SJSA1 (cell line): ENCODE measurements at places on chromosomes 12 and 14. TPM values are rescaled to one million over a fixed set of nuclear protein-coding genes. Genes with fewer than 3 reads are reported as not detected.
A peak's percentile ranks its signal among the peaks of the same experiment; 100 is the strongest.

ENDOU gene
- not detected in 2 replicates for total RNA-seq

IFI27 gene
- total RNA-seq, result 267 and 474 TPM in 2 replicates

DNA sequence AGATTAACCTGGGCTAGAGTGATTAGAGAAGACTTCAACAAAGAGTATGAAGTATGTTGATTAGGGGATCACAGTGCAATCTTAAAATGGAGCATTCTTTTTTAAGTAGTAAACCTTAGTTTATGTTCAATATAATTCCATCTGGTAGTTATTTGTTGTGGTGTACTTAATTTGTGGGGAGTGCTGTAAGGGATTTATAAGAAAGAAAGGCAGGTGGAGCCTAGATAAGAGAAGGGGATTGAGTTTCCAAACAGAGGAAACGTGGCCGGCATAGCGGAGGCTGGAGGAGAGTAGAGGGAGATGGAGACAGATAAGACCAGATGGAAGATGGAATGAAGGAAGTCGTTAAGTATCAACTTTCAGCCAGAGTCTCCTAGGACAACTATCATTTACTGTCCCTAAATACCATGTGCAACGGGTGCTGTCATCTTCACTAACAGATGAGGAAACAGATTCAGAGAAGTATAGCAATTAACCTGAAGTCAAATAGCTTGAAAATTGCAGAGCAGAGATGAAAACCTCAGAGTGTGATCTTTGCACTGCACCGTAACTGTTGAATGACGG lies 38.1 kb downstream of the GOLGA5 start:
- peaks cover 57% of the 10 kb centered on the region for H3K36me3 ChIP-seq
- no peaks in the 10 kb centered on the region for H3K4me1 ChIP-seq
- H3K27me3 ChIP-seq, result no peaks in the 10 kb centered on the region
- H3K4me3 ChIP-seq, result no peak overlapping the region
- H3K27ac ChIP-seq, result no peak overlapping the region

PMEL gene
- total RNA-seq, result 0.34 TPM in 1 of 2 replicates, not detected in the other

DNA sequence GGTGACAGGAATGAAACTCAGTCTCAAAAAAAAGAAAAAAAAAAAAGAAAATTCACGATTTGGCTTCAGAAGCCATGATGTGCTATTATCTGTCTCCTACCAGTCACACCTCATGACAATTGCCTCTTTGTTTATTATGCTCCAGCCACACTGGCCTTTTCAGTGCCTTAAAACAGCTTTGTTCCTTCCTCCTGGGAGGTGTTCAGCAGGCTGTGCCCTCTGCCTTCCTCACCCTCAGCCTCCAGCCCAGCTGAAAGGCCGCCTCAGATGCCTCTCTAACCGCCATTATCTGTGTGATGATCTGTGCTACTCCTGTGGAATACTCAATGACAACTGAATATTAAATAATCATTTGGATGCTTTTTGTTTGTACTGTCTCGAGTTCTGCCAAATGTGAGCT lies 8.6 kb upstream of the ARPC3 start:
- H3K27me3 ChIP-seq, result no peaks in the 10 kb centered on the region
- H3K27ac ChIP-seq, result no peak overlapping the region
- DNase-seq, result no peak
- H3K36me3 ChIP-seq, result peaks cover 26% of the 10 kb centered on the region

GRCh38 chr12:52522346-52523011 lies 2.3 kb upstream of the KRT5 start:
- H3K4me1 ChIP-seq, result no peaks in the 10 kb centered on the region
- no peak overlapping the region for H3K4me3 ChIP-seq
- H3K27me3 ChIP-seq, result peaks cover 4% of the 10 kb centered on the region; the same call in 1 of the 2 replicates
- H3K27ac ChIP-seq, result no peak overlapping the region
- H3K36me3 ChIP-seq, result no peaks in the 10 kb centered on the region

PLXNC1 gene
- total RNA-seq, result 2.6 and 4.4 TPM in 2 replicates

PLCZ1 gene
- not detected in 2 replicates for total RNA-seq

DNA sequence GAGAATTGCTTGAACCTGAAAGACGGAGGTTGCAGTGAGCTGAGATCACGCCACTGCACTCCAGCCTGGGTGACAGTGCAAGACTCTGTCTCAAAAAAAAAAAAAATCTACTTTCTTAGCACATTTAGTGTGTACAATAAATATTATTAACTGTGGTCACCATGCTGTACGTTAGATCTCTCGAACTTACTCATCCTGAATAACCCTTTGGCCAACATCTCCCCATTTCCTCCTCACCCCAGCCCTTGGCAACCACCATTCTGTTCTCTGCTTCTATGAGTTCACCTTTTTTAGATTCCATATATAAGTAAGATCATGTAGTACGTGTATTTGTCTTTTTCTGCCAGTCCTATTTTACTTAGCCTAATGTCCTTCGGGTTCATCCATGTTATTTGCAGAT lies 13.4 kb downstream of the FUT8 start:
- 0 out of 2 replicates have a peak, but pooled peaks cover 2% of the 10 kb centered on the region for H3K36me3 ChIP-seq
- no peak overlapping the region for H3K27ac ChIP-seq
- peaks cover 10% of the 10 kb centered on the region for H3K4me1 ChIP-seq
- H3K4me3 ChIP-seq, result no peak overlapping the region
- no peaks in the 10 kb centered on the region for H3K27me3 ChIP-seq

GRCh38 chr12:122799641-122800243 lies 25.4 kb downstream of the CCDC62 start:
- no peak overlapping the region for H3K27ac ChIP-seq
- DNase-seq, result no peak
- H3K4me1 ChIP-seq, result no peaks in the 10 kb centered on the region
- H3K27me3 ChIP-seq, result no peaks in the 10 kb centered on the region
- no peaks in the 10 kb centered on the region for H3K36me3 ChIP-seq

- H3K36me3 ChIP-seq, result no peaks in the 10 kb centered on the region
- no peak overlapping the region for H3K4me3 ChIP-seq
- H3K4me1 ChIP-seq, result no peaks in the 10 kb centered on the region
- H3K27me3 ChIP-seq, result no peaks in the 10 kb centered on the region
- no peak for DNase-seq
Observed at GRCh38 chr14:65153101-65153500, 50.8 kb upstream of the MAX start.

TAS2R14 gene
- 1.3 and 2.9 TPM in 2 replicates for total RNA-seq

CLSTN3 gene
- total RNA-seq, result 0.82 TPM in 1 of 2 replicates, not detected in the other

DNA sequence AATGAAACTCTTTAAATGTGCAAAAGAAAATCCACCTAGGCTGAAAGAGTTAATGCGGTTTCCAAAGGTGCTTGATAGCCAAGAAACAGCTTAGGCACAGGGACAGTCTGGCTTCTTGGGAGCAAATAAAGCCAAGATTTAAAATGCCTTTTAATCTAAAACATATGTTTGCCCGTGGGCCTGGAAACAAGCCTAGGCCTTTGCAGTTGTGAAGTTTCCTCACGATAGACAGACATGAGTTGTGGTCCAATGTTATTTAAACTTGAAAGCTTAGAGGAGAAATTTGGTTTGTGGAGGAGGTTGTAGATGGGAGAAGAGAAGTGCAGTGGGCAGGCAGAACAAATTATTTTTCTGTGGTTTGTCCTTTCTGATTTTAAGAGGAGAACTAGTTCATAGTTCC lies 29.8 kb downstream of the PROX2 start:
- H3K36me3 ChIP-seq, result 0 out of 2 replicates have a peak, but pooled peaks cover 4% of the 10 kb centered on the region
- H3K4me1 ChIP-seq, result peaks cover 7% of the 10 kb centered on the region
- H3K4me3 ChIP-seq, result no peak overlapping the region

- H3K36me3 ChIP-seq, result no peaks in the 10 kb centered on the region
- 0 out of 2 replicates have a peak, but pooled peaks cover 4% of the 10 kb centered on the region for H3K27me3 ChIP-seq
- H3K4me1 ChIP-seq, result peaks cover 5% of the 10 kb centered on the region; the same call in 1 of the 2 replicates
- H3K4me3 ChIP-seq, result no peak overlapping the region
Observed at GRCh38 chr12:592024-592505, 71.2 kb downstream of the NINJ2 start.

SLC7A7 gene
- total RNA-seq, result 0.09 and 0.13 TPM in 2 replicates

B3GNT4 gene
- total RNA-seq, result not detected in 2 replicates

MTRFR gene
- 10.3 and 14.2 TPM in 2 replicates for total RNA-seq

SAMD15 gene
- total RNA-seq, result 0.19 and 0.82 TPM in 2 replicates

- H3K4me1 ChIP-seq, result no peaks in the 10 kb centered on the region
- H3K27me3 ChIP-seq, result peaks cover 5% of the 10 kb centered on the region; the same call in 1 of the 2 replicates
- no peak overlapping the region for H3K27ac ChIP-seq
- no peak for DNase-seq
Observed at GRCh38 chr14:21033133-21033698, 1.4 kb downstream of the RNASE13 start.

KERA gene
- total RNA-seq, result 41.1 and 72.5 TPM in 2 replicates

DNA sequence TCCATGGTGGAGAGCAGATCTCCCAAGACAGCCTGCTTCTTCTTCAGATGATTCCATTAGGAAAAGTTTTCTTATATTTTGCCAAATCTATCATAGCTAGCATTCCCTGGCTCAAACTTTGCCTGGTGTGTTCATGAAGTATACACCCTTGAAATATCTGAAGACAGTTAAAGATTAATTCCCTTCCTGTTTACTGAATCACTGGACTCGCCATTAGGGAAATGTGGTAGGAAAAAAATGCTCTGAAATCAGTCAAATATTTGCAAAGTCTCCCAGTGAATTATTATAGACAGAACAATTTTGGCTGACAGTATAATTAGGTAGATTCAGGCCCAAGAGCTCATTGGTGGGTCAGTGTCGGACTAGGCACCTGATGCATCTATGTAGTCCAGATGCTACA lies 86.5 kb downstream of the PDZRN4 start:
- H3K4me3 ChIP-seq, result no peak overlapping the region
- H3K36me3 ChIP-seq, result no peaks in the 10 kb centered on the region
- H3K4me1 ChIP-seq, result no peaks in the 10 kb centered on the region
- H3K27me3 ChIP-seq, result no peaks in the 10 kb centered on the region; the same call in 1 of the 2 replicates
- DNase-seq, result no peak
- H3K27ac ChIP-seq, result no peak overlapping the region

BBS10 gene
- 9.7 and 17.3 TPM in 2 replicates for total RNA-seq

GRCh38 chr12:114404083-114404925 lies 1.6 kb downstream of the TBX5 start:
- H3K27me3 ChIP-seq, result peaks cover 40% of the 10 kb centered on the region
- DNase-seq, result no peak
- no peaks in the 10 kb centered on the region for H3K36me3 ChIP-seq
- no peak overlapping the region for H3K27ac ChIP-seq
- no peak overlapping the region for H3K4me3 ChIP-seq
- no peaks in the 10 kb centered on the region for H3K4me1 ChIP-seq

- H3K36me3 ChIP-seq, result peaks cover 21% of the 10 kb centered on the region
- peaks cover 19% of the 10 kb centered on the region for H3K4me1 ChIP-seq
- peak overlapping the region; percentile 73 for H3K4me3 ChIP-seq
- no peaks in the 10 kb centered on the region for H3K27me3 ChIP-seq
Observed at GRCh38 chr12:93572712-93573551, 457 bp downstream of the SOCS2 start.

GPX2 gene
- not detected in 2 replicates for total RNA-seq

DNA sequence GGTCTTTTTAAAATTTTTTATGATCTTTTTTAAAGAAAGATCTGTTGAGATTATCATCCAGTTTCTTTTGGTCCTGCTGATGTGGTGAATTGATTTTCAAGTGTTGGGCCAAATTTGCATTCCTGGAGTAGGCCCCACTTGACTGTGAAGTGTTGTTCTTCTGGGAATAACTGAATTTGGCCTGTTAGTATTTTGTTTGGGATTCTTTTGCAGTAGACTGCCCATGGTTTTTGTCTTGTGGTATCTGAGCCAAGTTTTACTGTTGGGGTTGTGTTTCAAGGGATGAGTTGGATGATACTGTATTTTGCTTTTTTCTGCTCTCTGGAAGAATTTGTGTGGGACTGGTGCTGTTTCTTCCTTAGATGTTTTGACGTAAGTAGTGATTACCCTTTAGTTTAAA lies 4.0 kb upstream of the SYCP3 start:
- no peaks in the 10 kb centered on the region for H3K4me1 ChIP-seq
- H3K36me3 ChIP-seq, result peaks cover 8% of the 10 kb centered on the region; the same call in 1 of the 2 replicates
- no peak overlapping the region for H3K4me3 ChIP-seq
- no peaks in the 10 kb centered on the region for H3K27me3 ChIP-seq
- no peak overlapping the region for H3K27ac ChIP-seq
- DNase-seq, result no peak

NTF3 gene
- 0.81 and 1.7 TPM in 2 replicates for total RNA-seq

GRCh38 chr14:89479802-89480201 lies 62.8 kb upstream of the FOXN3 start:
- H3K27ac ChIP-seq, result no peak overlapping the region
- H3K27me3 ChIP-seq, result no peaks in the 10 kb centered on the region
- H3K4me1 ChIP-seq, result no peaks in the 10 kb centered on the region
- H3K36me3 ChIP-seq, result no peaks in the 10 kb centered on the region
- DNase-seq, result no peak

DNA sequence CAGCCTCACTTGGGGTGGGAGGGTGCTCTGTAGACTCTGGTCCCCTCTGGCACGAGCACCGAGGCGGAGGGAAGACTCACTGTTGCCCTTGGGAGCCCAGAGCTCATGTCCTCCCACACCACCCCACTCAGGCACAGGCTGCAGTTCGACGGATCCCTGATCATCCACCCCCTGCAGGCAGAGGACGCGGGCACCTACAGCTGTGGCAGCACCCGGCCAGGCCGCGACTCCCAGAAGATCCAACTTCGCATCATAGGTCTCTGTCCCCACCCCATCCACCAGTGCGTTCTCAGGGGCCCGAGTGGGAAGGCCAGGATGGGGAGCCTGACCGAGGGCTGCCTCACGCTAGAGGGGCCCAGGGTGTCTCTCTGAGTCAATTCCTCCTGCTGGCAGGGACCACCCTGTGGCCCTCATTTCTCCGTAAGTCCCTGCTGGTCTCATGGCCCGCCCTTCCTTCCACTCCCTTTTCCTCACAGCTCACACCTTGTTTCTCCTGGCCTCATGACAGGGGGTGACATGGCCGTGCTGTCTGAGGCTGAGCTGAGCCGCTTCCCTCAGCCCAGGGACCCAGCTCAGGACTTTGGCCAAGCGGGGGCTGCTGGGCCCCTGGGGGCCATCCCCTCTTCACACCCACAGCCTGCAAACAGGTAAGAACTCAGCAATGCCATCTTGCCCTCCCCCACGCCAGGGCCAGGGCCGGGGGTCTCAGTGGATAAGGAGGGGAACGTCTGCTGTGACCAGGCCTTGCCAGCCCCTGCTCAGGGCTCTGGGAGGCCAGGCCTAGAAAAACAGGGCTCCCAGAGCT lies 27.0 kb downstream of the PAPLN start:
- H3K4me3 ChIP-seq, result no peak overlapping the region
- DNase-seq, result no peak

SHMT2 gene
- total RNA-seq, result 94.1 and 130 TPM in 2 replicates

SLCO1B1 gene
- total RNA-seq, result not detected in 2 replicates

AQP2 gene
- not detected in 2 replicates for total RNA-seq

- peak; percentile 66 for DNase-seq
- H3K27ac ChIP-seq, result peak overlapping the region; percentile 88
- H3K4me1 ChIP-seq, result peaks cover 63% of the 10 kb centered on the region
- H3K36me3 ChIP-seq, result peaks cover 74% of the 10 kb centered on the region
- H3K4me3 ChIP-seq, result no peak overlapping the region
Observed at GRCh38 chr12:49809381-49809905, 18.8 kb downstream of the NCKAP5L start.
